ENCODE measurements at places on chromosomes 11 and 22.
A peak's percentile ranks its signal among the peaks of the same experiment; 100 is the strongest.

- no peak for DNase-seq
Observed at GRCh38 chr11:131300439-131300717, 70.0 kb upstream of the NTM start.

GRCh38 chr11:22084564-22084963, 108.3 kb upstream of the ANO5 start:
- no peak for DNase-seq

DNA sequence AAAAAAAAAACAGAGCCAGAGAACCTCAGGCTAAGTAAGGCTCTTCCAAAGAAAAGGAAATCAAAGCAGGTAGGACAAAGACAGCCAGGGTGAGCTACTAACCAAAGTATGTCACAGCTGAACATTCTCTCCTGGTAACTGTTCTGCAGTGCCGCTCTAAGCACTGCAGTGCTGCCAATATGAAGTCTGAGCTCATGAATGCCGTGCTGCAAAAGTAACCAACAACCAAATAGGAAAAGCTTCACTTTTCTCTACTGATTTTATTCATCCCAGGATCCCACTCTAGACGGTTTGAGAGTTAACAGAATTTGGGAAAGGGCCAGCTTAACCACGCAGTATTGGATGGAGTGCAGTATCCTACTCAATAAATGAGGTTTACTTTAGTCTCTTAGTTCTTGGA, 3.5 kb downstream of the SIK3 start:
- no peak for DNase-seq

DNA sequence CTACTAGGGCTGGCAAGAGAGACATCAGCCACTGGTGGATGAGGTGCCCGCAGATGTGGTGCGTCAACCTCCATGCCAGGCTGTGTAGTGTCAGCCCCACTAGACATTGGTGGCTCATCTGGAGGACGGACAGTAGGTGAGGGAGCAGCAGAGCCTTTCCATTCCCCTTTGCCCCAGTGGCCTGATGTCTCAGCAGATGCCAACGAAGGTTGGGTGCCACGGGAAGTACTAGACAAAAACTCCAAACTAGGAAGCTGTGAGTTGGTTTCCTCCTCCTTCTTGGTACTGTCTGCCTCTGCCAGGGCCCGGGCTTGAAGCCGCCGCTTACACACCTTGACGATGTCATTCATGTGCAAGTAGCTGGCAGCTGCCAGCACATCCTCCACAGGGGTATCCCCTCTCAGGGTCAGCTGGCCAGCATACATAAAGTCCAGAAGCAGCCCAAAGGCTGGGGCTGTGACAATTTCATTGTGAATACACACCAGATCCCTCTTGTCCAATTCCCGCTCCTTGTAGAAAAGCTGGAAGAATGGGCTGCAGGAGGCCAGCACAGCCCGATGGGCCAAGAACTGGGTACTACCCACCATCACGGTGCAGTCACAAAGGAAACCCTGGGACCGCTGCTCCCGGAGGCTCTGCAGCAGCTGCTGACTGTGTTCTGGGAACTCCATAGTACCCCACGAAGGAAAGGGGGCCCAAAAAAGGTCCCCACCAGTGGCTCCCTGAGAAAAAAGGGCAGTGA, 795 bp downstream of the ZBTB3 start:
- no peak for DNase-seq

GRCh38 chr22:50544078-50544745, 1.5 kb upstream of the KLHDC7B start:
- DNase-seq, result peak; percentile 80

DNA sequence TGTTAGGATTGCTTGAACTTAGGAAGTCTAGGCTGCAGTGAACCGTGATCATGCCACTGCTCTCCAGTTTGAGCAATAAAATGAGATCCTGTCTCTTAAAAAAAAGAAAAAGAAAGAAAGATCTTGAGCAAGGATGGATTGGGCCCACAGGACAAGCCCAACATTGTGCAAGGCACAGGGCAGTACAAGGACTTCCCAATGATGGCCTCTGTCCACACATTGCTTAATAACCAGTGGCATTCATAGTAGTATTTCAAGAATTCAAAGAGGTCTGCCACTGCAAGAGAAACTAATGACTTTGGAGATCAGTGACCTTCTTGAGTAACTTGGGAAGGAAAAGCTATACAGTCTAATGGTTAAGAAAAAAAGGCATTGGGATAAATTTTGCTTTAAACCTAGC, 44.6 kb downstream of the SEZ6L start:
- DNase-seq, result no peak

DNA sequence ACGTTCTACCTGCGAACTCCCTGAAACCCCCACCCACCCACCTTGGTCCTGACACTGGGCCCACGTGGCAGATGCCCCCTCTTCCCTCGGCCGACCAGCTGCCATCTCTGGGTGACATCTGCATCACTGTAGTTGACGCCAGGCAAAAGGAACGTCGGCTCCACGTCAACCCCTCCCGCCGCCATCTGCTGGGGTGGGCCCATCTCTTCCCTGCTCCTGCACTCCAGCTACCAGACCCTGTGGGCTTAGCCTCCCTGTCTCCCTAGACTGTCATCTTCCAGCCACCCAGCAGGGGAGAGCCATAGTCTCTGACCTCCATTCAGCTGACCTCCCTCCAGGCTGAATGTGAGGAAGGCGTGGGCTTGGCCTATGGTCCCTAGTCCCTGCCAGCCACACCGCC, 21.4 kb downstream of the CHID1 start:
- no peak for DNase-seq

GRCh38 chr11:529728-530411, 5.5 kb downstream of the HRAS start:
- no peak for DNase-seq

GRCh38 chr11:61564936-61565696, 15.8 kb downstream of the SYT7 start:
- no peak for DNase-seq

DNA sequence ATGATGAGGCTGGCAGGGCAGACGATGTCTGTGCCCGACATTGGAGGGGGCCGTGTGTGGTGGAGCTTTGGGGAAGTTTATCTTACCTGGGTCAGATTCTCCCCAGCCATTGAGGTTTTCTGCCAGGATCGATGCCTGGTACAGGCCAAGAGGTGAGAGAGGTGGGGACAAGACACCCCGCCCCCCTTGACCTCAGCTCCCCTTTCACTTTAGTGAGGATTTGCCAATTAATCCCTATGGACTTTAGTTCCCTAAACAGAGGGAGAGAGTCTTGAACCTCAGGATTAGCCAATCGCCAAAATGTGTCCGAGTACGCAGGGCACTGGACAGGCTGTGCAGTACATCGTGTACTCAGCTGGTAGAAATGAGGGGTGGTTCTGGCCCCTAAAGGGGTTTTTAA, 541 bp downstream of the HORMAD2 start:
- no peak for DNase-seq

DNA sequence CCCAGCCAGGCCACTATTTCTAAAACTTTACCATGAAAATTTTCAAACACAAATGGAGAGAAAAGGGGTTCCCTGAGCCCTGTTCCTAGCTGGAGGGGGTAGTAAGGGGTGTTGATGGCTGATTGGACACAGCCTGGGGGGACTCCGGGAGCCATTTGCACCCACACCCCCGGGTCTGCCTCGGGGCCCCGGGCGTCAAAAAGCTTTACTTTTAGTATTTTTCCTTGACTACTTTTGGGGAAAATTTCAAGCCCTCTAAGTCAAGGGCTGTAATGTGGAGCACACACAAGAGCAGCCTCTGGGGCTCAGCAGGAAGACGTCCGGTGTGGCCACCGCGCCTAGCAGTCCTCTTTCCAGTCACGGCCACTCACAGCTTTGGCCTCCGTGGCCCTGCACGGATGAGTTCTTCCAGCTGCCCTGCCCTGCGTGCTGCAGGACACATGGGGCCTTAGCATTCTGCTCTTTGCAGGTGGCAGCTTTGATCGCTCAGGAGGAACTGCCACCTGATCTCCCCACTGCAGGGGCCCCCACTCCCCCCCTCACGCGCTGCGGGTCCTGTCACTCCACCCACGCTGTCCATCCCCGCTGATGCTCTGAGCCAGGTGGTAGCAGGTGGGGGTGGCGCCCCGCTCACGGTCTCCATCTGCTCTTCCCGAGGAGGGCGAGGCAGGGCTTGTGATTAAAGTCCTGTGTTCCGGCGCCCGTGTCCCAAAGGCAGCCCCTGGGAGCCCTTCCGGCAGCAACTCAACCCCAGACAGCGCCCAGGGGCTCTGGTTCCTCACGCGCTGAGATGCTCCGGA, 14.4 kb downstream of the RNH1 start:
- DNase-seq, result no peak

- peak; percentile 7 for DNase-seq
Observed at GRCh38 chr11:69801513-69802335, 17.5 kb downstream of the FGF3 start.

GRCh38 chr11:3046641-3047040, 10.6 kb downstream of the CARS1 start:
- no peak for DNase-seq

- no peak for DNase-seq
Observed at GRCh38 chr11:134413826-134414731, 2.0 kb upstream of the B3GAT1 start.

DNA sequence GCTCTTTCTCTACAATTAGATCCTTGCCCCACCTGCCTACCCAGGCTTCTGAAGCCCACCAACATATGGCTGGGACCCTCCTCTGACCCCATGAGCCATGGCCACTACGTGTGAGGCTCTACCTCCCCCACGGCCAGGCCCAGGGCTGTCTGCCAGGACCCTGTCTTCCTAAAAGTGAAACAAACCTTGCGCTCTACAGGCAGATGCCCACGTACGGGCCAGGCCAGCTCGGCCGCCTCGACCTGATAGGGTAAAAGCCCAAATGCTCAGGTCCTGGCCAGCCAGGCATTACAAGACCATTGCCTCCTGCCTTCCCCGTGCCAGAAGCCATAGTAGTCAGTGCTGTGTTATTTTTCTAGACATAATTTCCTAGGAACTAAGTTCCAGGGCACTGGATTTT, 1496.4 kb downstream of the BRD1 start:
- no peak for DNase-seq

GRCh38 chr11:27622541-27623300, 77.5 kb downstream of the BDNF start:
- no peak for DNase-seq

GRCh38 chr11:105579111-105579510, 30.8 kb upstream of the GRIA4 start:
- no peak for DNase-seq

DNA sequence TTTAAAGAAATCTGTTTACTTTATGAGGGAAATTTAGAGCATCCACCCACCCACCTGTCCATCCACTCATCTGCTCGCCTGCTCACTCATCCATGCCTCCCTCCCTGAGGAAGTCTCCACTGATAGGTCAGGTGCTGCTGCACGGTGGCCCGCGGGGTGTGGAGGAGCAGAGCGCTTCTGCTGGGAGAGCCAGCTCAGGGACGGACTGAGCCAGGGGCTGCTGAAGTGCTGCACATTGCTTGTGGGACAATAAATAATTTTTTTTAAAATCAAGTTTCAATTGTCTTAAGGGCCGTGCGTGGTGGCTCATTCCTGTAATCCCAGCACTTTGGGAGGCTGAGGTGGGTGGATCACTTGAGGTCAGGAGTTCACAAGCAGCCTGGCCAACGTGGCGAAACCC, 148.9 kb downstream of the TBC1D22A start:
- no peak for DNase-seq
